Stomach (tissue), 19 donors: ENCODE measurements at places on chromosomes 3 and 15. TPM values are rescaled to one million over a fixed set of nuclear protein-coding genes. Genes with fewer than 3 reads are reported as not detected.

The LAMB2 gene
- total RNA-seq: 578 TPM

DNA sequence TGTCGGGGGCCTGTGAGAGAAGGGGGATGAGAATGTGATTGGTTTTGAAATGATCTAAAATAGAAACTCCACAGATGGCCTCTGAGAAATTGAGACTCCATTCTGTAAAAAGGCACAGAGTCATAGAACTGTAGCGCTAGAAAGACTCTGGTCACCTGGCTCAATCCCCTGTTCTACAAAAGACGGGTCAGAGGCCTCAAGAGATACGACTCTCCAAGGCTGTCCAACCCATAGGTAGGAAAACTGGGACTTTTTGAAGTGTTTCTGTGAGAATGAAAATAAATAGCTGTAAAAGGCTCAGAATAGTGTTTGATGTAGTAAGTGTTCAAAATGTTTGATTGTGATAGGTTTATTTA, 11.7 kb upstream of the TMC3 start:
- DNase-seq: no peak

DNA sequence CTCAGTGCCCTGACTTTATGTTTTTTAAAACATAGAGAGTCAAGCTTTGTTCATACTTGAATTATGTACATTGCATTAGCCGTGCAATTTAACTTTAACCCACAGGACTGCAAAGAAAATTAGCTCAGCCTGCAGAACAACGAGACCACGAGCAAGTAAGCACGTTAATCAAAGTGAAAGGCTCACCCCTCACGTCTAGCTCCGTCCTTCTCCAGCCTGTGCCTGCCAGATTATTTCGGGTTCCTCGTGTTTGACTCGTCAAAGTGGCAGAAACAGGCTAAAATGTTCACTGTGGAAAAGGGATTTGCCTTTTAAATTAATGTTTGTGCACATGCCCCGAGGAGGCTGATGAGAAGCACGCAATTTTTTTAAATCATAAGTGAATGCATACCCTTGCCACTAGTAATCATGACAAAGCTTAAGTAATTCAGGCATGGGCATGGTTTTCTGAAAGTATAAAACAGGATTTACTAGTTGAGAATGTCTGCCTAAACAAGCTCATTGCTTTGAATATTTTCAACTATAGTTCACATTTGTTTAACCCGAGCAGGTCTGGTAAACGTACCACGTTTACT, 15.3 kb downstream of the ZBTB38 start:
- peak; percentile 66 for DNase-seq

- DNase-seq: no peak
These were observed 214.6 kb upstream of the UBE2E2 start for GRCh38 chr3:22988566-22988965.
